ENCODE measurements at places on chromosomes 1 and 21.

DNA sequence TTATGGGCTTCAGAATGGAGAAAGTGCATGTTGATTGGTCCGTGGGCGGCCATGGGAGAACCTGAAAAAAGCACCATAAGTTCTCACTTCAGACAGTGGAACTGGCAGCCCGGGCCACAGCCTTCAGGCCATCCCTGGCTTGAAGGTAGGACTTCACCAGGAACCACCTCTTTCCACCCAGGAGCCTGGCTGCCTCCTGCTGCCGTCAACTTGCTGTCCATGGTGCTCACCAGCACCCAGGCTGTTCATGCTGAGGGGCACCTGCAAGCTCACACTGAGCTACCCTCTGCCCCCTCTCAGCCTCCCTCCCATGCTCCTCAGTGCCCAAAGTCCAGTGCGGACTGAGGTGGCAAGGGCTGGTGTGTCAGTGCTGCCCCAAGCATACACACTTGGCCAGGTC lies 12.9 kb upstream of the FNBP1L start:
- DNase-seq = no peak

DNA sequence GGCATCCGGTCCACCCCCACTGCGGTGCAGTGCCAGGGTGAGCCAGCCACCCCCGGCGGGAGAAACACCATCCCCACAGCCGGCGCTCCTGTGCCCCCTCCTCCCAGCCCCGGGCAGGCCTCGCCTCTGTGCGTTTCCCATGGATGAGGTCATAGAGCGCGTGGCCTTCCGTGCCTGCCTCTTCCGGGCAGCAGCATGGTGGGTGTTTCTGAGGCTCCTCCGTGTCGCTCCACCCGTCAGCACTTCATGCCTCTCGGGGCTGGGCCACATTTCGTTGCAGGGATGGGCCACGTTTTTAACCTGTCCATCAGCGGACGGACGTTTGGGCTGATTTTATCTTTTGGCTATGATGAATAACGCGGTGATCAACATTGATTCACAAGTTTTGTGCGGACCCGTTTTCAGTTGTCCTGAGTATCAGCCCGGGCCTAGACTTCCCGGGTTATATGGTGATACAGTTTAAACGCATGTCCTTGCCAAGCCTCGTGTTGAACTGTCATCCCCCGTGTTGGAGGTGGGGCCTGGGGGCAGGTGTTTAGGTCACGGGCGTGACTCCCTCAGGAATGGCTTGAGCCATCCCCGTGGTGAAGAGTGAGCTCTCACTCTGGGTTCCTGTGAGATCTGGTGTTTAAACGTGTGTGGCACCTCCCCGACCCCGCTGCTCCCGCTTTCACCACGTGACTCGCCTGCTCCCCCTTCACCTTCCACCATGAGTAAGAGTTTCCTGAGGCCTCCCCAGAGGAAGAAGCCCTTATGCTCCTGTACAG lies 64.8 kb downstream of the SLX9 start:
- no peak for DNase-seq

- DNase-seq = peak; percentile 58
Observed at GRCh38 chr1:169113613-169114119, 7.2 kb downstream of the ATP1B1 start.

DNA sequence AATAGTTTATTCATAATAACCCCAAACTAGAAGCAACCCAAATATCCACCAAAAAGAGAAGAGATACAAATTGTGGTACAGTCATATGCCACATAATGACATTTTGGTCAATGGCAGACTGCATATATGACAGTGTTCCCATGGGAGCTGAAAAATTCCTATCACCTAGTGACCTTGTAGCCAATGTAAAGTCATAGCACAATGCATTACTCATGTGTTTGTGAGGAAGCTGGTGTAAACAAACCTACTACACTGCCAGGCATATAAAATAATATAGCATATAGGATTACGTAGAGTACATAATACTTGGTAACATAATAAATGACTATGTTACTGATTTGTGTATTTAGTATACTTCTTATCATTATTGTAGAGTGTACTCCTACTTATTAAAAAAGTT lies 29.5 kb upstream of the SLFNL1 start:
- DNase-seq = no peak

- DNase-seq = no peak
Observed at GRCh38 chr1:73537400-73537799, 660.6 kb downstream of the LRRIQ3 start.

DNA sequence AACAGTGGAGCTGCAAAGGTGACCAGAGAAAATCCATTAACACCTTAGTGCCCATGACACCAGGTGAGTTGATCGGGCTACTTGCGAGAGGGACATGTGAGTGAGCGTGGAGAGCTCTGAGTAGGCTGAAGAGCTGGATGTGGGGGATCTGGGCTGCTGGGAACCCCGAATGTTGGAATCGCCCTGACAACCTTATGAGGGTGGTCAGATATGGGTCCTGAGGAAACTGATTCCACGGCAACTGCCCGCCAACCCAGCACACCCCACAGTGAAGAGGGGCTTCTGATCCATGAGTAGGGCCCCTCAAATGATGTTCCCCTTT lies 705 bp upstream of the QSOX1 start:
- DNase-seq = no peak
